Placental epithelial cell (primary cell): ENCODE measurements at places on chromosomes 12 and 14. TPM values are rescaled to one million over a fixed set of nuclear protein-coding genes. Genes with fewer than 3 reads are reported as not detected.

Gene CARMIL3
- total RNA-seq, result under 0.01 TPM in 2 replicates

Gene COX8C
- 0.39 TPM in 1 of 2 replicates, not detected in the other for total RNA-seq

Gene PAPLN
- 4.4 and 6.7 TPM in 2 replicates for total RNA-seq

Gene TSPAN8
- total RNA-seq, result 1.2 TPM in 1 of 2 replicates, not detected in the other

Gene KIF26A
- 1.6 and 2.3 TPM in 2 replicates for total RNA-seq

Gene PZP
- not detected in 2 replicates for total RNA-seq

Gene SLCO1B3
- not detected in 2 replicates for total RNA-seq

Gene NDRG2
- 8.5 and 98.9 TPM in 2 replicates for total RNA-seq

Gene DAD1
- 141 and 360 TPM in 2 replicates for total RNA-seq

Gene SOCS2
- 35.6 and 63.6 TPM in 2 replicates for total RNA-seq

Gene NUDT4
- 34.2 and 45.9 TPM in 2 replicates for total RNA-seq

Gene SLC22A17
- 22.0 and 46.3 TPM in 2 replicates for total RNA-seq

Gene GLT8D2
- total RNA-seq, result 11.6 and 29.4 TPM in 2 replicates

Gene USP44
- 0.54 TPM in 1 of 2 replicates, not detected in the other for total RNA-seq

Gene KLHL33
- under 0.01 TPM in 1 of 2 replicates, not detected in the other for total RNA-seq

Gene MTHFD1
- 22.0 and 22.1 TPM in 2 replicates for total RNA-seq

Gene TBX5
- not detected in 2 replicates for total RNA-seq

Gene BTBD7
- total RNA-seq, result 45.5 and 64.3 TPM in 2 replicates

Gene SMIM41
- total RNA-seq, result 0.39 TPM in 1 of 2 replicates, not detected in the other

Gene CCDC177
- total RNA-seq, result not detected in 2 replicates

Gene MTRFR
- 9.5 and 12.2 TPM in 2 replicates for total RNA-seq

Gene PRICKLE1
- total RNA-seq, result 3.5 and 12.6 TPM in 2 replicates

Gene RPGRIP1
- not detected in 2 replicates for total RNA-seq

Gene RTL1
- total RNA-seq, result not detected in 2 replicates

Gene DBX2
- not detected in 2 replicates for total RNA-seq

Gene TMEM229B
- under 0.01 and 0.22 TPM in 2 replicates for total RNA-seq

Gene KRT74
- total RNA-seq, result not detected in 2 replicates

Gene CCDC91
- 20.7 and 21.6 TPM in 2 replicates for total RNA-seq

Gene EXD2
- total RNA-seq, result 7.1 and 11.8 TPM in 2 replicates

Gene SLC38A1
- 483 and 504 TPM in 2 replicates for total RNA-seq

Gene RNASE7
- not detected in 2 replicates for total RNA-seq

Gene FAM181A
- not detected in 2 replicates for total RNA-seq

Gene ZFHX2
- 0.39 TPM in 1 of 2 replicates, not detected in the other for total RNA-seq

Gene COL2A1
- total RNA-seq, result under 0.01 and 1.5 TPM in 2 replicates

Gene TMEM132D
- not detected in 2 replicates for total RNA-seq

Gene LTB4R
- 2.4 and 3.1 TPM in 2 replicates for total RNA-seq
